ENCODE measurements at places on chromosomes 16 and 17.

- no peak for DNase-seq
These were observed 126.1 kb downstream of the IRX5 start for GRCh38 chr16:55056585-55057401.

- no peak for DNase-seq
These were observed 61.4 kb downstream of the ARHGAP17 start for GRCh38 chr16:24953721-24954120.

GRCh38 chr16:50674831-50675230 lies 6.3 kb downstream of the SNX20 start:
- no peak for DNase-seq

- DNase-seq: no peak
These were observed 9.9 kb downstream of the SLC5A11 start for GRCh38 chr16:24855678-24856077.

DNA sequence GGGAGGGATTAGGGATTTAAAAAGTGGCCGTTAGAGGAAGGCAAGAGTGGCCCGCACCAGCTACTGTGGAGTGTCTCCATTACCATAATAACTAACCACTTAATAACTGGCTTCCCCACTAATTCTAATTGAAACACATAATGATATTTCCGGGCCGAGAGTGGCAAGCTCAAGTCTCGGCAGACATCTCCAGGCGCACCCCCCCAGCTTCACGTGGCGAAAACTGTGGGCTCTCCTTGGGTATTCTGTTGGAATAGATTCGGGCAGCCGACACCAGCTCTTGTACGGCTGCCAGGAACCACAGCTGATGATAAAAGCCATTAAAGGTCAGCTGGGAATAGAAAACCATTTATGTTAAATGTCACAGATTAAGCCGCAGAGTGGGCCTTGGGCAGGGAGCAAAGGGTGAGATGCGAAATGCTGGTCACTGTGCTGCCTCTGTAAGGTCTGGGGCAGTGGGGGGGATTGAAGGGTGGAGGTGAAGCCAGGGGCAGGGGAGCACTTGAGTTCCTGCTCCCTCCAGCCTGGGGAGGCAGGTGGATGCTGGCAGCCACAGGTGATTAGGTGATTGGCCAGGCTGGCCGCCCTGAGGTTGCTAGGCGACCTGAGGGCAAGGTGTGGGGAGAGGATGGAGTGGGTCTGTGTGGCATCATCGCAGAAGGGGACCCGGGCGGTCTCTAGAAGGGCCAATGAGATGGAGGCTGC lies 115.6 kb upstream of the SDK2 start:
- no peak for DNase-seq

- no peak for DNase-seq
These were observed 222.6 kb upstream of the FOXF1 start for GRCh38 chr16:86287664-86288201.

DNA sequence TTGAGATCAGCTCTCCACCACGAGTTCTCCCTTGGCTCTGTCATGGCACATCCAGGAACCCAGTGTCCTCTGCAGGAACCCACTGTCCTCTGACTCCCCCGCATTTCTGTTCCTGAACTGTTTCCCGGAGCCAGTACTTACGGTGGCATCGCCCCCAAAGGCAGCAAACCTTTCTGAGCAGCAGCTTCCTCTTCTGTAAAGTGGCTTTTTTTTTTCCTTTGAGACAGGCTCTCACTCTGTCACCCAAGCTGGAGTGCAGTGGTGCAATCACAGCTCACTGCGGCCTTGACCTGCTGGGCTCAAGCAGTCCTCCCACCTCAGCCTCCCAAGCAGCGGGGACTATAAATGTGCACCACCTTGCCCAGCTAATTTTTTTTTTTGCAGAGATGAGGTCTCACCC lies 32.2 kb downstream of the NAGPA start:
- no peak for DNase-seq

- DNase-seq: no peak
These were observed 60.9 kb downstream of the NKD1 start for GRCh38 chr16:50609049-50609448.

GRCh38 chr17:46766493-46767491 lies 51.7 kb downstream of the WNT3 start:
- no peak for DNase-seq

DNA sequence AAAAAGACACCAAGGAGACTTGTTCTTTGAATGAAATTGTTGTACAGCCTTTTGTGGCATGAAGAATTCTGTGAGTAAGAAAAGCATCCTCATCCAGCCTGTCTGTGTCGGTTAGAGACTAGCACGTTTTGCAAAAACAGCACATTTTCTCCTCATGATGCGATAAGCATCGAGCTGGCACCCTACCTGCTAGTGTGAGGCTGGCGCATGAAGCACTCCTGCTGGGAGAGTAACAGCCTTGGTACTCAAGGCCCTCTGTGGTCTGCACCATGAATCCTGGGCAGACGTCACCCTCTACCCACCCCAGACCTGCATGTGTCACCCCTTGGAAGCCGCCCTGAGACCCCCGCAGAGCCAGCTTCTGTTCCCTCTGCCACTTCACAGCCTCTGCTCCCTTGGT lies 92.6 kb upstream of the TMEM132E start:
- DNase-seq: no peak

DNA sequence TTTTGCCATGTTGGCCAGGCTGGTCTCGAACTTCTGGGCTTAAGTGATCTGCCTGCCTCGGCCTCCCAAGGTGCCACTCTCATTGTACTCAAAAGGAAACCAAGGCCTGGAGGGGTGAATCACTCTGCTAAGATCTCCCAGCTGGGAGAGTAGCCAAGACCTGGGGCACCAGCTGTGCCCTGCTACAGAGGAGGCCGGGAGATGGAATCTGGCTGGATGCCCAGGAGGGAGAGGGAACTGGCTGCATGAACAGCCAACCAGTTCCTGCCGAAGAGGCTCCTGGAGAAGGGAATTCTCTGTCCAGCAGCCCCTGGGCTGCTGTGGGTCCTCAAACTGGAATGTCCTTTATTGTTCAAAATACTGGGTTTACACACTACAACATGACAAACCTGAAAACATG lies 238.7 kb upstream of the CIBAR2 start:
- DNase-seq: no peak

DNA sequence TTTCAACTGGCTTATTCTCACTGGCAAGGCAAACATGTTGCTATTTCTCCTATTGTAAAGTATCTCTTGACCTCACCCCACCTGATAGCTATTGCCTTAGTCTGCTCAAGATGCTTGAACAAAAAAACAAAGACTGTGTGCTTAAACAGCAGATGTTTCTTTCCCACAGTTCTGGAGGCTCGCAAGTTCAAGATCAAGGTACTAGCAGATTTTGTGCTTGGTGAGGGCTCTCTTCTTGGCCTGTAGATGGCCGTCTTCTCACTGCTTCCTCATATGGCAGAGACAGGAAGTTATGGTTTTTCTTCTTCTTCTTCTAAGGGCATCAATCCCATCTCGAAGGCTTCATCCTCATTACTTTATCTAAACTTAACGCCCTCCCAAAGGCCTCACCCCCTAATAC lies 109.7 kb upstream of the CLEC3A start:
- no peak for DNase-seq

DNA sequence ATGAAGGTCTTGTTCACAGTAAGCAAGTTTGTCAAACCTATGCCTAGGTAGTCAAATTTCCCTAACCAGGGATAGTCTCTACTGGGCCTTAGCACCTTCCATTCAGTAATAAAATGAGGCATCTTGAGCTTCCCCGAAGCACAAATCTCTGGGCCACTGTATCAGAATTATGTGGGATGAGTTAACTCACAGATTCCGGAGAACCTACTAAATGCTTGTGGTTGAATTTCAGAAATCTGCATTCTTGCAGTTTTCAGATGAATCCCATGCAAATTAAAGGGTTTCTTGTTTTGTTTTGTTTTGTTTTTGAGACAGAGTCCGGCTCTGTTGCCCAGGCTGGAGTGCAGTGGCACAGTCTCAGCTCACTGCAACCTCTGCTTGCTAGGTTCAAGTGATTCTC lies 478.8 kb upstream of the HSBP1 start:
- no peak for DNase-seq

- DNase-seq: peak; percentile 61
These were observed 151.8 kb downstream of the PITPNC1 start for GRCh38 chr17:67528751-67529436.

GRCh38 chr16:71883849-71884638 lies at the start of gene ZNF821:
TSS of gene ZNF821 (minus strand) at chr16:71884182. CDS start at chr16:71879946, 4,236 bp downstream.
- peak; percentile 54 for DNase-seq

DNA sequence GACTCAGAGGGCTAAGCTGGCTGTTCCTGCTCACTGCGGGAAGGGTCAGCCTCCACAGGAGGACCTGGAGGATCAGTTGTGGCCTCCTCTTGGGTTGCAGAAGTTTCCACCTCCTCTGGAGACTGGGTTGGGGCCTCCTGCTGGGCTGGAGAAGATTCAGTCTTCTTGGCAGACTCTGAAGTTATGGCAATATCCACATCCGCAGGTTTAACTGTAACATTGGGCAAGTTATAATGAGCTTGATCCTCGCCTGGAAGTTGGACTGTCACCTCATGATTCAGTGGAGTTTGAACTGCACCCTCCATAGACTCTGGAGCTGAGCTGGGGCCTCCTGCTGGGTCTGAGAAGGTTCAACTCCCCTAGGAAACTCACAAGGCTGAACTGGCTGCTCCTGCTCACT lies 47.6 kb upstream of the TMEM97 start:
- no peak for DNase-seq

DNA sequence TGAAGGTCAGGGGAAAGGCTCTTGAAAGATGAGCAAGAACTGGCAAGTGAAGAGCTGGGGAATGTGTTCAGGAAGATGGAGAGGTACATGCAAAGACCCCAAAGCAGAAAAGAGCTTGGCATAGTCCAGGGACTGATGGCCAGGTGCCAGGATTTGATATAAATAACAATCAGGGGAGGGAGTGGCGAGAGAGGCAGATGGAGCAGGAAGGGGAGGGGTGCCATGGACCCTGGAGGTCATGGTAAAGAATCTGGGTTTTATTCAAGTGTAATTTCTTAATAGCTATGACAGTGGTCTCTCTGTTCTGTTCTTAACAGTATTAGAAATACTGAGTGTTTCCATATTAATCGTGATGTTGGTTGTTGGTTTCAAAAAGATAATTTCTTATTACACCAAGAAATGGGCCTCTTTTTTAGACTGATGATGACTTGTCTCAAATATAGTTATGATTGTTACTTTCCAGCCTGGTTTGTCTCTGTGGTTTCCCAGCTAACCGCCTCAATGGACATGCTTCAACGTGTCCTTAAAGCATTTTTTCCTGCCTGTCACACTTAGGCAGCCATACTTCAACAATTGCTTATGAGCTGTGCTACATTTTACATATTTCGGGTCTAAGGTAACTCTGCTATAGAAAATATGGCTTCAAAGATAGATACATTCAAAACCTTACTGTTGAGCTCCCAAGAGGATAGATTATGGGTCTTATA lies 49.4 kb downstream of the MYH10 start:
- no peak for DNase-seq

GRCh38 chr17:3892095-3892998 lies 506 bp downstream of the CAMKK1 start:
- DNase-seq: peak; percentile 73

DNA sequence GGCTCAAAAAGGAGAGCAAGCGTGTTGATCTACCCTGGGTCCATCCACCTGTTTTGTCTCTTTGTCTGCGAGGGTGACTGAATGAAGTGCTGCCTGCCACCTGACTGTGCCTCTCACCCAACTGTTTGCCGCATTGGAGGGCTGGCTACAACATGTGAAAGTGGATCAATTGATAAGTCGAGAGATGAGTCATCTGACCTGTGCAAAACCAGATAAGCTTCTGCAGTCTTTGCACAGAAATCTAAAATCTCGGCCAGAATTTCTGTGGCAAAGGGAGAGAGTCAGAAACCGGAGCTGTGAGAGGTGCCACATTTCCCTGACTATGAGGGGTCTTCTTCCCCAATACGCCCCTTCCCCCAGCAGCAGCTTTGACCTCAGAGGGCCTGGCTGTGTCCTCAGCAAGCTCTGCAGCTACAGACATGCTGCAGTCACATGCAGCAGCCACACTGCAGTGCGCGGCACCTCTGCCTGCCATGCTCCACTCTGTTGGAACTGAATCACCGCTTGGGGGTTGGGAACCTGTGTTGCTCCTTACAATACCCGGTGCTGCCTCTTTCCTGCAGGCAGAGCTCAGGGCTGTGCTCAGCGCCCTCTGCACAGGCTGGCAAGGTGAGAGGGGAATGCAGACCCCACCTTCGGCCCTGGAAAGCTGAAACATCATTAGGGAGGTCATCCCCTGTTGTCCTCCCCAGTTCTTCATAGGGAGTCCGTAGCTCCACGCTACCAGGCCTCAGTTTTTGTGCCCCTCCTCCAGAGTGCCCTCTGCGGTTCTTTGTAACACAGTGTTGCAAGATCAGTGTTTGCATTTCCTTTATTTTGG lies 16.2 kb upstream of the HAS3 start:
- DNase-seq: no peak

GRCh38 chr16:85616607-85617321 lies 3.6 kb downstream of the GSE1 start:
- DNase-seq: no peak

GRCh38 chr17:68290268-68290954 lies 516 bp downstream of the SLC16A6 start:
- DNase-seq: no peak

GRCh38 chr17:83115202-83115651 lies 35.8 kb downstream of the METRNL start:
- DNase-seq: no peak

- DNase-seq: no peak
These were observed 484.7 kb downstream of the NPIPA7 start for GRCh38 chr16:16863672-16864071.

GRCh38 chr16:843771-844170 lies 43.2 kb upstream of the GNG13 start:
- DNase-seq: no peak

DNA sequence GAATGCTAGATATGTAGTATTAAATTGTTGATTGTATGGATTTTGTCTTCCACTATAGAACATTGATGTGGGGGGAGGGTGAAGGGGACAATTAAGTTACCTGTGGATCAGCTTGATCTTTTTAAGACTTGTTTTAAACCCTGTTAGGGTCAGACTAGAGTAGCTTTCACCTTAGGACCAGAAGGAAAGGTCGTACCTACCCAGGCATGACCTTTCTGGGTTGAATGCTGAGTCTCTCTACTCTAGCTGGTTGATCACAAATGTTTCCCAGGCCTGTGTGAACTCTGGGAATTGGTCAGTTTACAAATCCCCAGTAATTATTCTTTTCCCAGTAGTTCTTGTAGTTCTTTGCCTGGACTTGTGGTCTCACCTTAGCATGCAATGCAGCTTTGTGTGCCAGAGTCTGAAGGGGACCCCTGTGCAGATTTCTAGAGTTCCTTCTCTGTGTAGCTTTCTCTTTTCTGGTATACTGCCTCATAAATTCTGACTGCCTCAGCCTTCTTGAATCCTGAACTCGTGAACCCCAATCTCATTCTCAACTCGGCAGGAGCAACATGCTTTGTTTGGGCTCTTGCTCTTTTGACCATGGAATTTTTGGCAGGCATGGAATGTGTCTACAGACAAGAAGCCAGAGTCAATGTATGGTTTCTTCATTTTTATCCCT lies 54.1 kb downstream of the VMP1 start:
- no peak for DNase-seq

- no peak for DNase-seq
These were observed 8.8 kb downstream of the TANC2 start for GRCh38 chr17:62974788-62975187.

- no peak for DNase-seq
These were observed 17.8 kb upstream of the EMP2 start for GRCh38 chr16:10598157-10598556.

Measured in omental fat pad (tissue), 4 donors.